GM23338 (cell line): ENCODE measurements at places on chromosomes 6 and 20. TPM values are rescaled to one million over a fixed set of nuclear protein-coding genes. Genes with fewer than 3 reads are reported as not detected.
A peak's percentile ranks its signal among the peaks of the same experiment; 100 is the strongest.

- no peak for DNase-seq
Measured at GRCh38 chr20:44997668-44998067, 31.4 kb downstream of the STK4 start.

- DNase-seq = no peak
Measured at GRCh38 chr20:39894067-39894466, 795.0 kb downstream of the MAFB start.

DNA sequence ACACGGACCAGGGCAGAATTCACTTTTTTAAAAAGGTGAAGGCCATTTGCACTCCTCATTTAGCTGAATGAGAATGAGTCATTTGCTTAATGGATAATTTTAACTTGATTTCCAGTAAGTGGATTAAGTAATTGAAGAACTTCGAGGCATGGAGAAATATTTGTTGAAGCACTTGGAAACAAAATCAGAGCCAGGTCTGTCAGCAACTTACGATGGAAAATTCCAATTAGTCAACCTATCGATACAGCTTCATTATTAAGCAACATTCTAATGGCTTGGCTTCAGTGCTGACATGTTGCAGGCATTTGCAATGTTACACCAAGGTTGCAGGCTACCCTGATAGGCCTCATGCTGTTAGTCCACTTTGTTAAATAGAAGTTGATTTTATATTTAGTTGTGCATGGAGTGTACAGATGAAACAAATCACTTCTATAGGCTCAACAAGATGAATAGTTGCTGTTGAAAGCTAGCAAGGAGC, 423.5 kb upstream of the SLC35B3 start:
- DNase-seq = no peak

- peak; percentile 61 for DNase-seq
Measured at GRCh38 chr6:42819803-42820511, 38.1 kb downstream of the BICRAL start.

- DNase-seq = no peak
Measured at GRCh38 chr6:116556065-116556464, 2.5 kb downstream of the CALHM4 start.

DNA sequence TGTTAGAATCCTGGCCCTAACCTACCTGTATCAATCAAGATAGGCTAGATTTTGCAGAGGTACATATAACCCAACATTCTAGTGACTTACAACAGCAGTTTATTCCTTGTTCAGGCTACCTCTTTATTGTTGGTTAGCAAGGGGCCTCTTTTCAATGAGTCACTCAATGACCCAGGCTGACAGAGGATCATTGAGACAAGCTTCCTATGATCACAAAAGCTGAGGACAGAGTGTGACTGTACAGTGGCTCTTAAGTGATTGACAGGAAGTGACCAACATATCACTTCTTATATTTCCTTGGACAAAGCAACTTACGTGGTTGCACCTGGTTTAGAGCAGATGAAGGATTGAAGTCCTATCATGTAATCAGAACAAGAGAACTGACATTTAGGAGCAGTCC, 740.9 kb downstream of the FRK start:
- DNase-seq = no peak

DNA sequence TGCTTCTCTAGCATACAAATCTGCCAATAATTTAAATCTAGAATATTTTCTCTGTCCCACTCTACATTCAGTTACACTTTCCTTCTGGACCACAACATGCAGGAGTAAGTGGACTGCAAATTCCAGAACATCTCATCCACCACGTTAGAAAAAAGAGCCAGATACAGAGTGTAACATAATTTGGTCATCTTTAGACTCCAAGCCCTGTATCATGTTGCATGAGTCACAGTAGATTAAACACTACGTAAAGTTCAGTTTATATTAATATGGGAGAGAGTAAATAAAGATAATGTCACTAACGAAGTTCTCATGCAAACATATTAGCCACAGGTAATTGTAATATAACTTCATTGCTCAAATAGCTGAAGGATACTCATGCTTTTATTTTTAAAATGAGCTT, 327.0 kb downstream of the C6orf118 start:
- DNase-seq = no peak

DNA sequence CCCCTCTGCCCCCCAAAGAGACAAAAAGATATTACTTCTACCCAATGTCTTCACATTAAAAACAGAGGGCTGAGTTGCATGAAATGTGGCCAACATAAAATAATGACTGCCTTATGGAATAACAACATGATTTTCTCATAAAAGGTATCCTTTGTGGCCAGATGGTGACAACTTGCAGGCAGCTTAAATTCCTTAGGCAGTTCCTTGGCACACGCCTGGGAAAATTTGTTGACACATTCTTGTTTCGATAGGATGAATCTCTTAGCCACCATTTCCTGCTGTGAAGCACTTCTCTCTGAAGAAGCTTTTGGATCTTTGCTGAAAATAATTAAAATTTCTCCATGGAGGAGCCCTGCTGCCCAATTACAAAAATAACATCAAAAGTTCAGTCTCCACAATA, 109.0 kb upstream of the COL21A1 start:
- peak; percentile 21 for DNase-seq

DNA sequence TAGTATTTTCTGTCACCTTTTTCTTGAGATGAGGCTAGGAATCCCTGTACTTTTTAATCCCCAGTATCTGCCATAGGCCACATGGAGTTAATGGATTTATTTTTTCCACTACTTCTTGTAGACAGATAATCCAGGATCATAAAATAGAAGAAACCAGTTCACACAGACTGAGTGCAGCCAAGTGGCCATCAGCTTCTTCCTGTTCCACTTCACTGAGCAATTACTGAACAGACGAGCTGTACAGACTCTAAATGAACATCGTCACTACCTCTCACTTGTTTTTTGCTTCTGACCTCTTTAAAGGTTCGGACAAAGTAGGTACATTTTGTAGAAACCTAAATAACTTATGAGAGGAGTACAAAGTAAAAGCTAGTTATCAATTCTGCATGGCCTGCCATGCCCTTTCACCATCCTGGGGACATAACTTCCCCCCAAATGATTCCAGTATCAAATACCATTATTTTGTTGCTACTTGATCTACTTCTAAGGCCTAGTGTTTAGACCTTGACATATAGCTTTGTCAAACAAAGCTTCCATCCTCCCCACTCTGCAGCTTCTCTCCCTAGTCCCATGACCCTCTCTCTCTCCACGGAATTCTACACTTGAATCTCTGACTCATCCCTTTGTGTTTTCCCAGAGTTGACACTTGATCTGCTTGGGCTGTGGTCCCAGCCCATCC, 34.4 kb upstream of the ARHGAP18 start:
- peak; percentile 45 for DNase-seq

DNA sequence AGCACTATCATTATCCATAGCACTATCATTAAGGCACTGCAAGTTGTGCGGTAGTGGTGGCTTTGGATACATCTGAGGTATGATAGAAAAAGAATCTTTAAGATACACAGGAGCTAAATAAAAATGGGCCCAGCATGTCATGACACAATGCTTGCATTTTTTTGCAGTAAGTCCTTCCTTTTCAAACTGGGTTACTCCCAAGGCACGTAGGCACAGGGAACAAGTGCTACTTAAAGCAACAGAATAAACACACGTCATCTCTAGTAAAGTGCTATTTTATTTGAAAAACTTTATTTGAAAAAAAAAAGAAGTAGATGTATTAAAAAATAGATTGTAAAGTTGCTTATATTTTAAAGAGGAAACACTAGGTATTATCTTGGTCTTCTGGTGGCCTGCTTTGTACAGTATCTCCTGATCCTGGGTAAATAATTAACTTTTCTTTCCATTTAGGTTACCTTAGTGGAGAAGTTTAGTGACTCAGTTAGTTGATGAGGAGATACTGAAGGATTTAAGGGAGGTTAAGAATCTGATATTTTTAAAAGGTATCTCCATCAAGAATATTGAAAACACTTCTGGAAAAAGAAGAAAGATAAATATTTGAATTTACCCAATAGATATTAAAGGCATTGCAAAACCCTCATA, 129.6 kb downstream of the EDN1 start:
- no peak for DNase-seq

DNA sequence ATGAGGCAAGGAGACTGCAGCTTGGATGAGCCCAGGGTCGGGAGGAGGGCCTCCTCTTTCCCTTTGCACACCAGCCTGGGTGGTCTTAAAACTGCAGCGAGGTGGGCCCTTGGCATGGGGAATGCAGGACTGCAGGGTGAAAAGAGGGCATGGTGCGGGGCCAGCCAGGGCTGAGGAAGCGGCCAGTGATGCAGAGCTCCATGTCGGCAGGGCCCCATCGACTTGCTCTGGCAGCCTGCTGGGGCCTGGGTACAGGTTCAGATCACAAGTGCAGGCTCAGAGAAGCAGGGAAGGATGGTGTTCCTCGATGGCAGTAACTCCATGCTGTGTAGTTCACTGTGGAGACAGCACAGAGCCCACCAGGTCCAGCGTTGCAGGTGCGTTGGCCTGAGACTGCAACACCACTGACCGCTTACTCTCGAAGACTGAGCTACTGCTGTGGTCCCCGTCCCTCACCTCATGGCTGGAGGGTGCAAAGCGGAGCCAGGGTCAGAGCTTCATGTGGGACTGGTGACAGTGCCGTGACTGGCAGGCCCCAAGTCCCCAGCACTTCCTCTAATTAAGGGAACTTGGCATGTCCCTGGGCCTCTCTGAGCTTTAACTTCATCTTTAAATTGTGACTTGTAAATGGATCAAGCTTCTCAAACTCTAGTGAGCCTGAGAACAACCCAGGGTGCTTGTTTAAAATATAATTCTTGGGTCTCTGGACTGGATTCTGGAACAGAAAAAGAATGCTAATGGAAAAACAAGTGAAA, 223.2 kb downstream of the SYNDIG1 start:
- no peak for DNase-seq

- DNase-seq = no peak
Measured at GRCh38 chr6:44233567-44234100, 10.2 kb downstream of the SLC29A1 start.

- DNase-seq = no peak
Measured at GRCh38 chr6:77105091-77105490, 358.2 kb downstream of the HTR1B start.

- DNase-seq = peak; percentile 10
Measured at GRCh38 chr20:6709910-6710595, 57.4 kb upstream of the BMP2 start.

GRCh38 chr6:104434519-104434918, 425.2 kb downstream of the HACE1 start:
- DNase-seq = no peak

GRCh38 chr20:51409192-51409880, 133.2 kb downstream of the NFATC2 start:
- no peak for DNase-seq

BFSP1 gene
- total RNA-seq = 4.9 and 5.0 TPM in 2 replicates

SLC26A8 gene
- total RNA-seq = 1.9 and 2.9 TPM in 2 replicates

C6orf15 gene
- not detected in 2 replicates for total RNA-seq

ARMH2 gene
- total RNA-seq = not detected in 2 replicates

CCN5 gene
- total RNA-seq = not detected in 2 replicates
